ENCODE measurements at places on chromosomes 16 and 17.
A peak's percentile ranks its signal among the peaks of the same experiment; 100 is the strongest.

DNA sequence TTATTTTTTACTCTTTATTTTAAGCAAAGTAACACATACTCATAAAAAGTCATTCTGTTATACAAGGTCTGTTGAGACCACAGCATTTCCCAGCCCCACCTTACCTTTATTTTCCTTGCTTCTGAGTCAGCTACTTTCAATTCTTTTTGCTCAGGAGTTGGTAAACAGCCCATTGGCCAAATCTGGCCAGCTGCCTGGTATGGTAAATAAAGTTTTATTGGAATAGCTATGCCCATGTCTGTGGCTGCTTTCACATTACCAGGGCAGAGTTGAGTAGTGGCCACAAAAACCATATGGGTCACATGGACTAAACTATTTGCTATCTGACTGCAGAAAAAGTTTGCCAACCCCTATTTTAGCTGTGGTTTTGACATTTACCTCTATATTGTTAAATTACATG is 3.4 kb upstream of the NSRP1 start:
- DNase-seq, result no peak

DNA sequence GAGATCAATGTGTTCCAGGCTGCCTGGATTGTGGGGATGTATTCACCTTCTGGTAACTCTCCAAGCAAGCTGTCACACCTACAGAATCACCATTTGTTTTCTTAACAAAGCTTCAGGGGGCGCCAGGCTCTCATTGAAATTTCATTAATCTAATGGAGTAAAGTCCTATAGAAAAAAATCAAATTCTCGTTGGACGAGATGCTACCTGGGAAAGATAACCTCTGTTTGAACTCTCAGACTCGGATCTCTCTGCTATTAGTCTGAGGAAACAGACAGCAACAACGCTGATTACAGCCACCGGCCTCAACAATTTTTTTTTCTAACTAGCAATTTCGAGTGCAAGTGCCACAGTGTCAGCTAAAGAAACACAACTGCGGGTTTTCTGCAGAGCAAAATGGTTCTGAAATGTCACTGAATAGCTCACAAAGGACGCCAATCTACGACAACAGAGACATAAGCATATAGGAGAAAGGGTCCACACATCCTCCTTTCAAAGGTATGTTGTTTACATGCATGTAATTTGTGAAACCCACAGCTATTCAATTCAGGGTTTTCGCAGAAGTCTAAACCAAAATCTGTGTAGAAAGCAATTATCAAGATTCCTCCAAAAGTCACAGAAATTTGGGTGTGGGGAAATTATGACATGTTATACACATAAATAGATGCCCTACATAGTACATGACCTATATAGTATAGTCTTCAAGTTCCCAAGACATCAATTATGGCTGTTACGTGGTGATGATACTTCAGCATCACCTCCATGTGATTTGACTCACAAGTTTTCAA is 135.8 kb downstream of the SKAP1 start:
- DNase-seq, result no peak

GRCh38 chr17:44094701-44095387 is 24.3 kb downstream of the G6PC3 start:
- no peak for DNase-seq

- no peak for DNase-seq
Observed at GRCh38 chr16:30766933-30767284, 4.8 kb downstream of the RNF40 start.

DNA sequence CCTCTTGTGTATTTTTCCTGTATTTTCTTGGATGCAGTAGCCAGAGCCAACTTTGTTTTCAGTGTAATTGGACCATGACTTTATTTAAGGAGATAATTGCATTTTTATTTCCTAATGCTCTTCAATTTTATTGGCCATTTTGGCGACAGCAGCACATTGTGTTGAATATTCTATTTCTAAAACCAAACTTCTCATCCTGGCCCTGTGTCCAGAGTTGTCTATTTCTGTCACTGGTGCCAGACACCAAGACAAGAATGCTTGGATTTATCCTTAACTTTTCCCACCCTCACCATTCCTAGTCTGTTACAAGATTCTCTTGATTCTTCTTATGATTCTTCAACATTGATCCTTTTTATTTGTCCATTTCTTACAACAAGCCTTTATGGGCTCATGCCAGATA is 37.1 kb downstream of the ARHGAP44 start:
- DNase-seq, result no peak

GRCh38 chr16:2810651-2811050 is 6.4 kb upstream of the PRSS21 start:
- DNase-seq, result no peak

GRCh38 chr16:10579965-10580882 is at the start of gene EMP2:
TSS of gene EMP2 (minus strand) at chr16:10580598. CDS start at chr16:10547617, 32,981 bp downstream.
- no peak for DNase-seq

- DNase-seq, result no peak
Observed at GRCh38 chr16:31001507-31002249, 8.8 kb downstream of the STX1B start.

DNA sequence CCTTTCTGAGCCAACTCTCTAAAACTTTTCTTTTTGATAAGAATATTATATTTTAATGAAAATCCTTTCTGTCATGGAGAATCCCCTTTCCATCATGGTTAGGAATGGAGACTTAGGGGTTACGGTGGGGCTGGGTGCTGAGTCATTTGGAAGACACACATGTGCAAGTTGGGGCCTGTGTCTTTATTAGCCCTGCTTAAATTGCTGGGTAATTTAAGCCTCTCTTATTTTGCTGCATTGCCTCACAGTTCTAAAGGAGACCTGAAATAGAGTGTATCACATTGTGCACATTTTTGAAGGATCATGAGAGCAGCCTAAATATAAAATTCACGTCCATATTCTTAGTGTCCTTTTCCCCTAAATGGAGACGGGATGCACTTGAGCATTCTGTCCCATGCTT is 61.8 kb upstream of the RBFOX1 start:
- no peak for DNase-seq

- no peak for DNase-seq
Observed at GRCh38 chr16:72149676-72150464, 22.1 kb downstream of the PMFBP1 start.

- DNase-seq, result no peak
Observed at GRCh38 chr17:72305472-72305871, 184.7 kb downstream of the SOX9 start.

GRCh38 chr17:74490716-74491115 is 24.3 kb downstream of the CD300A start:
- DNase-seq, result no peak

GRCh38 chr17:40341808-40342503 is 22.6 kb downstream of the GJD3 start:
- DNase-seq, result no peak

- DNase-seq, result peak; percentile 69
Observed at GRCh38 chr17:49708515-49709183, 885 bp upstream of the SLC35B1 start.

DNA sequence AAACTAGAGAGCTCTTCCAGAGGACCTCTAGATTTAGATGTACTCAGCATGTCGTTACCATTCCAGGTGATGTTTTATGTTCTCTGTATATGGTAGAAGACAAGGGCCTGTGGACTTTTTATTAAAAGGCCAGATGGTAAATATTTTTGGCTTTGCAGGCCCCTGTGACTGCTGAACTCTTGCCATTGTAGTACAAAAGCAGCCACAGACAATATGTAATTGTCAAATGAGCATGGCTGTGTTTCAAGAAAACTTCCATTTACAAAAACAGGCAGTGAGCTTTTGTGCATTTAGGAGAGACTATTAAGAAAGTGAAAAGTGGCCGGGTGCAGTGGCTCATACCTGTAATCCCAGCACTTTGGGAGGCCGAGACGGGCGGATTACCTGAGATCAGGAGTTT is 4.6 kb downstream of the NIP7 start:
- DNase-seq, result no peak

- DNase-seq, result peak; percentile 48
Observed at GRCh38 chr17:67784364-67785121, 40.8 kb upstream of the BPTF start.

- no peak for DNase-seq
Observed at GRCh38 chr17:27477971-27478684, 21.9 kb downstream of the KSR1 start.
